ENCODE measurements at places on chromosomes 11 and 22.

- no peak for DNase-seq
Measured at GRCh38 chr22:44365191-44365590, 52.4 kb upstream of the SHISAL1 start.

DNA sequence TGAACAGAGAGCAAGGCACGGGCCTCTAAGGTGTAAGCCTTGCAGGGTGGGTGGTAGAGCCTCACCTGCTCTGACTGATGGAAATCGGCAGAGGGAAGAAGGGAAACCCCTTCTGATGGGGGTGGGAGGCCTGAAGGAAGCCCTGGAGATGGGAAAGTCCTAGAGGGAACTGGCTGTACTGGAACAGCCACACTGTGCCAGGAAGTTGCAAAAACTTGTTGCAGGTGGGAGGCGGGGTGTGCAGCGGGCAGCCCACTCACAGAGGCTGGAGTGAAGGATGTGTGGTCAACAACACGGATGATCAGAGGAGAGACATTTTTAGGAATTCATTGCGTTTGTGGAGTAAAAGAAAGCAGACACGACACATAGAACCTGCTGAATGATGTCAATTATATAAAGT lies 91.3 kb downstream of the ZC3H12C start:
- no peak for DNase-seq

GRCh38 chr11:116473790-116474346 lies 298.9 kb downstream of the BUD13 start:
- no peak for DNase-seq

GRCh38 chr11:96160732-96161306 lies 182.2 kb downstream of the MAML2 start:
- DNase-seq: no peak

DNA sequence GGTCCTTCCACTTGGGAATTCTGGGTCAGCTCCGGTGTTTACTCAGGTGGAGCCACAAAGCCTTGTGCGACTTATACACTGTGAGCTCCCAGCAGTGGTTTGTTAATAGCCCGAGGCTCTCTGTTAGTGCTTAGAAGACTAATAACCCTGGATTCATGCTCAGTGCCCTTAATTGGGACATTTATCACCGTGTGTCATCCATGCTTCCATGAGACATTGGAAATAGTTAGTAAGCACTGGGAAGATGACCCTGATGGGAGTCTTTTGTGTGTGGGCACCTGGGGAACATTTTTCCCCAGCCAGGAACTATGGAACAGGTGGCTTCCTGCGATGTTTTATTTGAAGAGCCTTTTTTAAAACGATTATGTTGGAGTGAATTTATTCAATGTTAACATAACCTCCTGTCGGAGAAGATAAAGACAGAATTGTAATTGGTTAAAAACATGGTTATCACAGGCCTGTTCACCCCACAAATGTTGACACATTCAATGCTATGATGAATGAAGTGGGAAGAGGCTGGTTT lies 188.9 kb downstream of the MYO18B start:
- no peak for DNase-seq

DNA sequence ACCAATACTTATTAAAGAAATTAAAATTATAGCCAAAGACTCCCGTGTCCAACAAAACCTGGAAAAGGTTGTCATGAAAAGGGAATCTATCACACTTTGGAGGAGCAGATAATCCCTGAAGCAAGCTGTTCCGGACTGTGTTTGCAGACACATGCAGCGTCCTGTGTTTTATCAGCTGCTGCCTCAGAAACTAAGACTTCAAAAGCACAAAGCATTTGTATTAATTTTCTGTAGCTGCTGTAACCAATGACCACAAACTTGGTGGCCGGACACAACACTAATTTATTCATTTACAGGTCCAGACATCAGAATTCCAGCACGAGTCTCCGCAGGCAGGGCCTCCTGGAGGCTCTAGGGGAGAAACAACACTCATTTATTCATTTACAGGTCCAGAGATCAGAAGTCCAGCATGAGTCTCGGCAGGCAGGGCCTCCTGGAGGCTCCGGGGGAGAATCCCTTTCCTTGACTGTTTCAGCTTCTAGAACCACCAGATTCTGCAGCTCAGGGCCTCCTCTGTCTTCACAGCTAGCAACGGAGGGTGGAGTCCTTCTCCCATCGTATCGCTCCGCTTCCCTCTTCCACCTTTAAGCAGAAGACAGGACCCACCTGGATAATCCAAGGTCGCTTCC lies 465.3 kb downstream of the BRD1 start:
- no peak for DNase-seq

DNA sequence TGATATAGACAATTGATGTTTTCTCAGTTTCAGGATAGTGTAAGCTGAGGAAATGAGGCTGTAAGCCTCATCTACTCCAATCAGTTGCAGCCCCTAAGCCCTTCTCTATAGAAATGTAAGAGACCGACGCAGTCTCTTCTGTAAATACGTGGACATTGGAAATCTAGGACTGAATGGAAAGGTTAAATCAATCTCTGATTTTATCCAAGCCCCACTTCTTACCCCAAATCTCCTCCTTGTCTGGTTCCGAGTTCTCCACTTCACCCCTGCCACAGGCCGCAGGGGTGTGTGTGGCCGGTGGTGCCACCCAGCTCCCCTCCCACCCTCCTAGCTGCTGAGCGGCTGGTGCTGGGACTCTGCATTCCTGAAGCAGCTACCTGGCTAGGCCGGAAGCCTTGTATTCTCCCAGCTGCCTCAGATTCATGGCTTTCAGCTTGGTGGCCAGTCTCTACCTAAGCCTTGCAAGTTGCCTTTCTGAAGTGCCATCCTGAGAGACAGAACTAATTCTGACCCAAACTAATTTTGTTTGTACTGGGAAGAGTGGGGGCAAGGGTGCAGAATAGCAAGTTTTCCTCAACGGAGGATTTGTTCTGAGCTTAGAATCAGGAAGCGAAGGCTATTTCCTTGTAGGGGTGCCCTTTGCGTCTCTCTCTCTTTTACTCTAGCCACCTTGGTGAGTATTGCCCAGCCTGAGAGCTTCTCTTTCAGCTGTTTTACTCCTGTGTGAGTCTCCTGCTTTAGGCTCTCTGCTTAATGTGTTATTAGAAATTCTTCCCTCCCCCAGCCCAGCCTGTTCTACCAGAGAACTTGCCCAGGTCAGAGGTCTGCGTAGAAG lies 749 bp downstream of the VWA5A start:
- DNase-seq: peak; percentile 4

DNA sequence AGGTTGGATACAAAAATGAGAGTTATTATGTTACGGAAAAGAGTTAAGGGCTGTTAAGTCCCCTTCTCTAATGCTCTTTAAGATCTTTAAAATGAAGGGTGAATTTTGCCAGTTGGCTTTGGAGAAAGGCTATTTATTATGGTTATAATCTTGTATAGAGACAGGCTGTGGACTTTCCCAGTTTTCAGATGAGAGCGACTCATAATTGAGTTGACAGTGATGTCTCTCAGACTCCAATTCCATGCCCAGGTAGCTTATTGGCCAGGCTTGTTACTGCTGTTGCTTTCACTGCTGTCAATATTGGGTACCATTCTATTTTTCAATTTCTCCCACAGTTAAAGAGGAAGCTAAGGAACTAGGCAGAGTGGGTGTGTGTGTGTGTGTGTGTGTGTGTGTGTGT lies 13.1 kb downstream of the ENDOD1 start:
- DNase-seq: no peak

All from C1 segment of cervical spinal cord (tissue), 14 donors.